ENCODE measurements at places on chromosomes 4 and X.

GRCh38 chrX:63330681-63331080 lies 20.5 kb downstream of the SPIN4 start:
- no peak for DNase-seq

GRCh38 chrX:20218836-20219505 lies 47.7 kb downstream of the RPS6KA3 start:
- DNase-seq = no peak

DNA sequence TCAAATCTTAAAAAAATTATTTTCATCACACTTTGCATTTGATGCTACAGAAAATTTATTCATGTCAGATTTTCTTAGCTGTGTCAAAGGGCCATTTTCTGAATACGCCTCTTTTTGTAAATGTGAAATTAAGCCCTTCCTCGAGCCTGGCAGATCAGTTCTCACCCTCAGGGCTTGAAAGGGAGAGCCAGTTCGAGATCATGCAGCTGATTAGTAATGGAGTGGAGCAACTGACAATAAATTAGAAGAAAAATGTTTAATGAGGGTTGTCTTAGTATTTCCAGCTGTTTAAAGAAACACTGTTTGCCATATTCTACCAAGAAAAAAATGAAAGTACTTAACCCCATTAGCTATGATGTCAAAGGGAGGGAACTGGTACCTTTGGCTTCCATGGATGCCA lies 28.7 kb downstream of the CC2D2A start:
- DNase-seq = no peak

DNA sequence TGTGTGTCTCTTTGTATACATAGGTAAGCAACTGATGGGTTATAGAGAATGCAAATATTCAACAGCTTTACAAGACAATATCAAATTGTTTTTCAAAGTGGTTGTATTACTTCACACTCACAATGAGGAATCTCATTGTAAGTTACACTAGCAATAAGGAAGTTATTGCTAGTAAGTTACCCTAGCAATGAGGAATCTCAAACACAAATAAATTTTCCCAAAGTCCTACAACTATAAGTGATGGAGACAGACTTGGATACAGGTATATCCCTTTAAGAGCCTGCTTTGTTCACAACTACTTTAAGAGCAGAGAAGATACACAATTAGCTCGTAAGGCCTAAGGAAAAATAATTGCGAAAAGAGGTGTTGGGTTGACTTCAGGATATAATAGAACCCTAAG lies 28.3 kb upstream of the NWD2 start:
- no peak for DNase-seq

GRCh38 chr4:15805583-15806517 lies 27.7 kb downstream of the CD38 start:
- no peak for DNase-seq

DNA sequence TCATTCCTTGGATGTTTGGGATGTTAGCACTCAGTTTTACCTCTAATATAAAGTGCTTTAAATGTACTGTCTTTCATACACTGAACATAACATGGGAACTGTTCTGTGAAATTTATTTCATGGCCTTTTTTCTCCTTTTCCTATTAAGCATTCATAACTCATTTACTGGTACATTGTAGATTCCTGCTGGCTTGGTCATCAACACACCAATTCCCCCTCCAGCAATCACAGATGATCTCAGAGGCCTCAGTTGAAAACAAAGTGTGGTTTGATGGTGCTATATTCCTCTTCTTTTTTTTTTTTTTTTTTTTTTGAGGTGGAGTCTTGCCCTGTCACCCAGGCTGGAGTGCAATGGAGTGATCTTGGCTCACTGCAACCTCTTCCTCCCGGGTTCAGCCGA lies 61.9 kb upstream of the FAM47B start:
- DNase-seq = no peak

GRCh38 chr4:76733068-76733771 lies 164.7 kb downstream of the SOWAHB start:
- no peak for DNase-seq

- DNase-seq = no peak
Observed at GRCh38 chr4:8414377-8414776, 26.1 kb downstream of the ACOX3 start.

GRCh38 chr4:6901669-6902317 lies 7.8 kb upstream of the TBC1D14 start:
- DNase-seq = no peak

GRCh38 chr4:183164963-183165362 lies 65.9 kb downstream of the WWC2 start:
- DNase-seq = no peak

GRCh38 chr4:168893807-168894206 lies 116.2 kb downstream of the CBR4 start:
- DNase-seq = no peak

DNA sequence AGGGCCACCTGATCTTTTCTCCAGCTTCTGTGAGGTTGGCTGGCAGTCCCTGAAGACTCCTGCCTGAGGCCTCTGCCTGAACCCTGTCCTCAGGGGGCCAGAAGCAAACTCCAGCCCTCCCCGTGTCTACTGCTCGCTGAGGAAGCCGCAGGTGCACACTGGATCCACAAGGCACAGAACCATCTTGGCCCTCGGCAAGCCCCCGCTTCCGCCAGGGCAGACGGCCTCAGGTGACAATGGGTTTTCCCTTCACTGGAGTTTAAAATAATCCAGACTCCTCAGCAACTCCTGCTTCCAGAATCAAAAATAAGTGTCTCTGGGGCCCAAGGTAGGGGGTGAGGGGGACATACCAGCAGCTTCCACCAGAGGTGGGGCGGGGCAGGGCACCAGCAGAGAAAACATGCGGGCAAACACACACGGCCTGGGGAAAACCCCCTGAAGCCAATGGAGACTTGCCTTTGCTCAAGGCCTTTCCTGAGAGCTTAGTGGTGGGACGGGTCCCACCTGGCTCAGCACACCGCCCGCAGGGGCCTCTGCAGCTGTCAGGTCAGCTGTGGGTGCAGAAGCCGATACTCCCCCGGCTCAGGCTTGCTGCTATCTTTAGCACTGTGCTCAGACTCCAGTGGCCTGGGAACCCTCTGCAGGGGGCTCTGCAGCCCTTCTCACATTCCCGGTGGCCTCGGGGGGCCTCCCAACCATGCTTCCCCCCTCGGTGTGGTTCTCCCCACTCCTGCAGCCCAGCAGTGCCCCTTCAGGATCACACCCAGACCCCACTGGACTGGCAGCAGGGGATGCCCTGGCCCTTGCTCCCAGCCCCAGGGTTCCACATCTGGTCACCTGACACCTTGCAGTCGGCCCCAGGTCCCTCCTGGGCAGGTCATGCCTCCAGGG lies 1.9 kb downstream of the MYL5 start:
- DNase-seq = no peak

DNA sequence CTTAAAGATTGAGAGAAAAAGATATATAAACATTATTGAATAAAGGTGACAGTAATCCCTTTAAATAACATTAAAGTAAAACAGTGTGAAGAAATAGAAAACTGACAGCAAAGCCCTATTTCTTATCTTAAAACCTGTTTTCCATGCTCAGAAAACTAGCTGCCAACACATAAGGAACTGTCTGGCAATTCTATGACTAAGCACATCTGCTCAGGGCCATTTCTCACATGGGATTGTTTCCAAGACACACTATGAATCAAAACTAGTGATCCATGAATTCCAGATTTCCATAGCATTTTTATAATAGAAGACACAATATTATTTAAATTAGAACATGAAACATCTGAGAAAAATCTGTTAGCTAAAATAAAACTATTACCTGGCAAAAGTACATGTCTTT lies 113.4 kb downstream of the SCLT1 start:
- no peak for DNase-seq

- no peak for DNase-seq
Observed at GRCh38 chrX:153684467-153685155, 3.1 kb upstream of the SLC6A8 start.

DNA sequence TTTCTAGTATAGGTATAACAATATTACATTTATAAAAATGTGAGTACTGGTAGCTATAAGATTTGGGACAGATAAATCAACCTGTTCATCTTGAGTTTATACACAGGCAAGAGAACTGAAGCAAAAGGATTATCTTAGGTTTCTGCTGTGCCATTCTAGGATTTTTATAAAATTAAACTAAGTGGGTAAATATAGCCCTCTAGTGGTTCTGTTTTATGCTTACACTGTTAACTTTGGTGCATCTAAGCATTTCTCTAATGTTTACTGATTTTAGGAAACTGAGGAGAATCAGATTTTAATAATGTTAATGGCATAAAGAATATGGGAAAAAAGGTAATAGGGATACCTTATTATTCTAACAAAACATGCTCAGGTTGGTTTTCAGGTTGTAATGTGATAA lies 1.1 kb upstream of the RRH start:
- DNase-seq = no peak

DNA sequence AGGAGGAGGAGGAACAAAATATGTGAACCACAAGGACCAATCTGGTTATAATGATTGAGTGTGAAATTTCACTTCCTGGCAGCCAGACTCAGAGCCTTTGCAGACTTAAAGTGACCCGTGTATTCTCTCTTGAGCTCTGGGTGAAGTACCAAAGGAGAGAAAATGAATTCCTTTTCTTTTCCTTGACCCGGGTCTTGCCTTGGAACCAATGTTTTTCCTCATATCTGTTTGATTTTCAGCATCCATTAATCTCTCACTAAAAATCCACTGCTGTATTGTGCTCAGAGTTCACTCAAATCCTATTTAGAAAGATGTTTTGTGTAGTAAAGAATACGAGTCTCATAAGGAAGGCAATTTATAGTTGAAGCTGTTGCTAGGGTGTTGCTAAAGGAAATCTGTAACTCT lies 78.3 kb upstream of the C1QTNF7 start:
- DNase-seq = no peak

DNA sequence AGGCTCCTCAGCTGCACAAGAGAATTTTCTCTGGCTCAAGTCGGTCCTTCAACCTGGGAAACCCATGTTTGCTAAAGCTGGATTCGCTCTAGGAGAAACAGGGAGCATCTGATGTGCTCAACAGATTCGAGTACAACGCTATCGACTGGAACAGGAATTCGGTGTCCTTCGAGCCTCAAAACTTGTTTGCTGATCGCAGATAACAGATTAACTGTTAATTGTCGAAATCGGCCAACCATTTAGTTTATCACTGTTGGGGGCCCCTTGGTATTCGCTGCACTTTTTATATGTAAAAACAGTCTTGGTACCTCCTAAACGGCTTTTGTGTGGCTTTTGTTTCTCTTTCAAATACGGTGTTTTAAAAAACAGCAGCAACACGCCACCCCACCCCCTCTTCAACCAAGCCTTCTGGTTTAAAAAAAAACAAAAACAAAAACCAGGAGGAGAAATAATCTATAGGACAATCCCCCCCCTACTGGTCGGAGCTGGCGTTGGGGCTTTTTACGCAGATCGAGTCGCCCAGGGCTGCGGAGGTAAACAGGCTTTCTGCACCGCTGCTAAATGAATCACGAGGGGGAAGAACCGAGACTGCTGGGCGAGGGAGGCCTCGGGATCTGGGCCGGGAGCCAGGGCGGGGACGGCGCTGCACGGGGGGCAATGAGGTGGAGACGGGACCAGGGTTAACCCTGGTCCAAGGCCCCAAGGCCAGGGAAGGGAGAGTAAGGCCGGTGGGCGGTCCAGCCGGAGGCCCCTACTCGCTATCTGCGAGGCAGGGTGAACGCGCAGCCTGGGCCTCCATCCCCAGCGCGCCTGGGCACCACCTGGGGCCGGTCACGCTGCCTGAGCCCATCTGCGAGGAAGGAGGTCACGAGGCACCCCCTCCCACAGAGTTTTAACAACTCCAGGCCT lies 71.7 kb upstream of the BCOR start:
- DNase-seq = peak; percentile 20

DNA sequence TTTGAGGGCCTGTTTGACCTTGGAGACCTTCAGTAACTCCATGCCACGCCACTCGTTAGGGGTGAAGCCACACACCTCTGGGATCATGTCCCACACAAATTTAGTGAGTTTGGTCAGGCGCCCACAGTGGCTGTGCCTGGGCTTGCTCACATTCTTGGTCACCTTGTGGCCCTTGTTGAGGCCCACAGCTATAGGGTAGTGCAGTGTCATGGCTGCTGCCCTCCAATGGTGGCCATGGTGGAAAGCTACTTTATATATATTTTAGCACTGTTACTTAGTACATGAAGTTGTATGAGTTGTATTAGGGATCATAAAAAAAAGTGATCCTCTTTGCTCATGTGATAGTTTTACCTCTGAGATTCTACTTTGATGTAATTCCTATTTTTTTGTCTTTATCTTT lies 985 bp upstream of the CXCL11 start:
- DNase-seq = no peak

- no peak for DNase-seq
Observed at GRCh38 chr4:98864560-98864959, 64.4 kb downstream of the EIF4E start.

DNA sequence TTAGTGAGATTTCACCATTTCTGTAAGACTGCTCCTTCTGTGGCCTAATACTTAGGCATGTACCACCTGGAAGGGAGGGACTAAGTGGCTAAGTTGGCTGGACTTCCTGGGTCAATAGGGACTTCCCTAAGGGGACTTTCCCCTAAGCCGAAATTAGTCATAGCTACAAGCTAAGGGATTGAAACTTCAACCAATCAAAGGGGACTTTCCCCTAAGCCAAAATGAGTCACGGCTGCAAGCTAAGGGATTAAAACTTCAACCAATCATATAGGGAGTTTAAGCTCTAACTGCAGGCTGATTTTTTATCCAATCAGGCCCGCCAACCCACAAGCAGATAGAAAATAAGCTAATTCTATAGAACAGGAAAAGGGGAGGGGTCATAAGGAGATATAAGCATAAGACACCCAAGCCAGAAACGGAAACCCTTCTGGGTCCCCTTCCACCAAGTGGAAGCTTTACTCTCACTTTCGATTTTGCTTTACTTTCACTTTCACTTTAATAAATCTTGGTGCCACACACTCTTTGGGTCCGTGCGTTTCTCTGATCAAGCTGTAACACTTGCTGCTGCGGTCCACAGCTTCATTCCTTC lies 382.8 kb downstream of the KLHL4 start:
- no peak for DNase-seq

GRCh38 chrX:55488006-55488592 lies 1.5 kb downstream of the USP51 start:
- no peak for DNase-seq

- no peak for DNase-seq
Observed at GRCh38 chr4:173153445-173153844, 15.2 kb upstream of the GALNT7 start.

DNA sequence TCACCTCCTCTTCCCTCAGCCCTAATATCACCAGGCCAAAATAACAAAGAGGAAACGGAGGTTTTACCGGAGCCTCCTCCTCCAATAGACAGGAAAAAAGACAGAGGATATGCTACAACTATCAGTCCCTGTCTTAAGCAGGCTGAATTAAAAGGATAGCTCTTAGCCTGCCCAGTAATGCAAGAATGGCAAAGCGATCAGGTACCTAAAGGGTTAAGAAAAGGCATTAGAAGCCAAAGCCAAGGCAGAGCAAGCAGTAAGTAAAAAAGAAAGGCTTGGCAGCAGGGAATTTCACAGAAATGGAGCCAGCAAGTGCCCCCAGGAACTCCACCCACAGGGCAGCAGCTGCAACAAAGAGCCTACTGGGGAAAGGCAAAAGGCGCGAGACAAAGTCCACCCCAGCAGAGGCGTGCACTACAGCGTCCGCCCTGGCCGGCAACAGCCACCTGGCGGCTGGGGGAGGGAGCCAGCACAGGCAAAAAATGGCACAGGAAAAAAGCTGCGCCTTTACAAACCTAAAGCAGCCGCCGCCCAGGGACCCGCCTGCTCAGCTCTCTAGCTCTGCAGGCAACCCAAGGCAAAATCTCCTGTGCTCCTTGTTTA lies 220.6 kb upstream of the ZC4H2 start:
- no peak for DNase-seq
